ENCODE measurements at places on chromosomes 2 and 18. TPM values are rescaled to one million over a fixed set of nuclear protein-coding genes. Genes with fewer than 3 reads are reported as not detected.

The MC5R gene
- not detected for total RNA-seq

- DNase-seq, result peak; percentile 97
- H3K4me3 ChIP-seq, result no peak overlapping the region
Measured at GRCh38 chr2:119744335-119744939, 15.3 kb upstream of the PTPN4 start.

DNA sequence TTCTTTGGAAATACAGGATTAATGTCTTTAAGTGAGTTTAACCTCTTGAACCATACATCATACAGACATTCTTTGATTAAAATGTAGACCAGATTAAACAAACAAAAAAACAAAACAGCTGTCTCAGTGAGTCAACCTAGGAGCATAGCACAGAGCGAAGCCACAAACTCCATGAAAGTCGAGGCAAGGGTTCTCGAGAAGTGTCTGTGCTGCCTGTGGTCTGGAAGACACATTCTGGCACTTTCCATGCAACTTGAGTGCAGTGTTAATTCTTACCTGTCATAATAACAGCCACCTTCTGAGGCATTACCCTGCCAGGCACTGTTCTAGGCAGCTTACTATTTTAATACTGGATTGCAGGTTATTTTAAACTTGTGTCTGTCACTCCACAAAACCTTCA lies 435.5 kb upstream of the MMADHC start:
- no peak overlapping the region for H3K27ac ChIP-seq
- no peak overlapping the region for H3K4me3 ChIP-seq

DNA sequence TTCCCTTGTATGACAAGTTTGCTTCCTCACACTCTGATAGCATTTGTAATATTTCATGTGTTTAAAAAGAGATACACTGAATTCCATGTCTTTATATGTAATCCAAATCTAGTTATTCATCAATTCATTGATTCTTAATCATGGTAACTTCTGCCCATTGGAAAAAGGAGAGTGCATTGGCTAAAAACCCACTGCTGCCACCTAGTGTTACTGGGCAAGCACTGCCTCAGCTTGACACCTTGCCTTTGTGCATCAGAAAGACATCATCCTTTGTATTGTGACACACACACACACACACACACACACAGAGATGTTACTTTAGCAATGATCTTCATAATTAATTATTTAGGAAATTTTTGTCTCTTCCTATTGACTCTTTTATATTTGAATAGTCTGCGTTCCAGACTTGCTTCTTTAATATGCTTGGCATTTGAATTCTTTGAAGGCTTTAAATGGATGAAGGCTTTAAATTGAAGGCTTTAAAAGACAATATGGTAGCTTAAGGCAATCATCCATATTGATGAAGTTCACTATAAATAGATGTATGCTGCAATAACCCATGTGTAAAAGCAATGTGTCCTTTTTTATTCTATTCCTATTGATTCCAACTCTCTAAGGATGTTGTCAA lies 414.2 kb upstream of the CHST9 start:
- peak; percentile 68 for DNase-seq
- H3K36me3 ChIP-seq, result no peaks in the 10 kb centered on the region
- H3K27ac ChIP-seq, result no peak overlapping the region
- no peak overlapping the region for H3K4me3 ChIP-seq
- H3K4me1 ChIP-seq, result peaks cover 2% of the 10 kb centered on the region
- H3K27me3 ChIP-seq, result peaks cover 16% of the 10 kb centered on the region

DNA sequence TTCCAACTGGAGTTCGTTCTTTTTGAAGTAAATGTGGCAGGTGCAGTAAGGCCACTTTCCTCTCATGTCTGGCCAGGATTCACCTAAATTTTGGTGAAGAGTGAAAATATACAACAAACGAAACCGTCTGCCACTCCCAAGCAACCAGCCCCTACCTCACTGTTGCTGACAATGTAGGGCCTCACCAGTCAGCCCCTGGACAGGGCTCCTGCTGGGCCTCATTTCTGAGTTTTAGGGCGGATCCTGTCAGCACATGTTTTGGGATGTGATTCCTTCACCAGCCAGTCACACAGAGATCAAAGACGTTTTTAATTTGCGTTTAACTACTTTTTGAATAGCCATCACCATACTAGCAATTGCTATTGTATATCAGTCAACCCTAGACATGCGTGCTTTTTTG lies 185.0 kb downstream of the WDR7 start:
- H3K4me1 ChIP-seq, result no peaks in the 10 kb centered on the region
- H3K27ac ChIP-seq, result no peak overlapping the region
- no peak overlapping the region for H3K4me3 ChIP-seq
- no peaks in the 10 kb centered on the region for H3K36me3 ChIP-seq
- H3K27me3 ChIP-seq, result no peaks in the 10 kb centered on the region
- DNase-seq, result no peak

DNA sequence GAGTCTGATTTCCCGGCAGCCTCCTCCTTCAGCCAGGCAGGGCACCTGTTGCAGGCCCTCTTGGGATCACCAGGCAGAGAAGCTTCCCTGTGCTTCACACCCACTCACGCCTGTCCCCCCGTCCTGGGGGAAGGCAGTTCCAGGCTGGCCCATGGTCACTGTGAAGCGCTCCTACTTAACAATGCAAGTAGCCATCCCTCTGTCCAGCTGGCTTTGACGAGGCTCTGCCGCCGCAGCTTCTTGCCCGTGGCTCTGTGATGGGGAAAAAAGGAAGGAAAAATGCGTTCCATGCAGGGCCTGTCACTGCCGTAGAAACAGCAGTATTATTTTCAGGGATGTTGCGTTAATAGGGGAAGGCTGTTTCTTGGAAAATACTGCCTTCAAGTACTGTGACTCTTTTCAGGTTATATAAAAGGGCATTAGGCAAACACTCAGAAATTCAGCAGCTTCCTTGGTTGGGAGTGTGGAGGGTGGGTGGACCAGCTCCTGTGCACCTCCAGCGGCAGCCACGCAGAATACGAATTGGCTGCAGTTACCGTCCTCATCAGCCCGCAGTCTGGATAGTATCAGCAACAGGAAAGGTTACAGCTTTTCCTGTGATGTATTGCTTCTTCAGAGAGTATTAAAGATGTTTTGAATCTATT lies 232.3 kb downstream of the KLHL29 start:
- no peak for DNase-seq
- H3K27ac ChIP-seq, result no peak overlapping the region
- H3K36me3 ChIP-seq, result no peaks in the 10 kb centered on the region
- no peaks in the 10 kb centered on the region for H3K4me1 ChIP-seq
- no peak overlapping the region for H3K4me3 ChIP-seq

DNA sequence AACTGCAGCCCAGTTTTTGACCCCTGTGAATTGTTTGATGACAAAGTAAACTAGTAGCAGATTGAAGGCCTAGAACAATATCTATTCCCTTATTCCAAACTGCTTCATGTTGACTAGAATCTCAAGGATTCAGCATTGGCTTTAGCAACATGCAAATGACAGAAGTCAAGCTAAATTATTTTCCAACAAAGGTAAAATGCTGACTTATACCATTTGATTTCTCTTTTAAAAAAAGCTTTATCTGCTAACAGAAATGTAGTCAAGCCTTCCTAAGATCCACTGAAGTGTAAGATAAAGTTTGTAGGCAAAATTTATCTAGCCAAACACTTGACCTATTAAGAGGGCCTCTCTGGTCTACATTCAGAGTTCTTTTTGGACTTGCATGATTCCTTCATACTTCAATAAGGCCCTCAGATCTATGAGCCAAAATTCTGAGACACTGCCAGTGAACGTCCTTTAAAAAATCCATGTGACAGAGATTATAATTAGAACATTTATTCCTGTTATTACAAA lies 9.5 kb upstream of the CYBRD1 start:
- 0 out of 2 replicates have a peak, but pooled peaks cover 4% of the 10 kb centered on the region for H3K4me1 ChIP-seq
- DNase-seq, result no peak
- no peak overlapping the region for H3K4me3 ChIP-seq
- H3K27ac ChIP-seq, result no peak overlapping the region

Data from PC-3 (cell line).